Airway epithelial cell (primary cell): ENCODE measurements at places on chromosomes 7 and 10. TPM values are rescaled to one million over a fixed set of nuclear protein-coding genes. Genes with fewer than 3 reads are reported as not detected.

LRMDA gene
- 1.3 TPM in 2 replicates for total RNA-seq

ZNF503 gene
- 18.6 and 22.7 TPM in 2 replicates for total RNA-seq

GDF2 gene
- not detected in 2 replicates for total RNA-seq

HMX2 gene
- total RNA-seq, result not detected in 2 replicates

PSD gene
- total RNA-seq, result 0.09 and 0.63 TPM in 2 replicates

TAS2R5 gene
- 0.14 and 0.79 TPM in 2 replicates for total RNA-seq

CNNM1 gene
- total RNA-seq, result 0.14 TPM in 1 of 2 replicates, not detected in the other

COL26A1 gene
- total RNA-seq, result not detected in 2 replicates

DDX21 gene
- total RNA-seq, result 73.2 and 88.6 TPM in 2 replicates

ZNF488 gene
- total RNA-seq, result 2.3 TPM in 2 replicates

FAM180A gene
- total RNA-seq, result not detected in 2 replicates

CABCOCO1 gene
- total RNA-seq, result not detected in 2 replicates

OR2A12 gene
- total RNA-seq, result not detected in 2 replicates

DPP6 gene
- total RNA-seq, result 0.14 TPM in 1 of 2 replicates, not detected in the other

RELN gene
- total RNA-seq, result not detected in 2 replicates

HECW1 gene
- not detected in 2 replicates for total RNA-seq

CTNNA3 gene
- total RNA-seq, result 0.07 TPM in 1 of 2 replicates, not detected in the other

H2BK1 gene
- not detected in 2 replicates for total RNA-seq

PNLIP gene
- not detected in 2 replicates for total RNA-seq

SYT15 gene
- not detected in 2 replicates for total RNA-seq

RSBN1L gene
- 13.5 and 16.6 TPM in 2 replicates for total RNA-seq
